ENCODE measurements at places on chromosomes 7 and 10.

- DNase-seq, result no peak
Observed at GRCh38 chr10:132443605-132443982, 46.6 kb downstream of the PWWP2B start.

DNA sequence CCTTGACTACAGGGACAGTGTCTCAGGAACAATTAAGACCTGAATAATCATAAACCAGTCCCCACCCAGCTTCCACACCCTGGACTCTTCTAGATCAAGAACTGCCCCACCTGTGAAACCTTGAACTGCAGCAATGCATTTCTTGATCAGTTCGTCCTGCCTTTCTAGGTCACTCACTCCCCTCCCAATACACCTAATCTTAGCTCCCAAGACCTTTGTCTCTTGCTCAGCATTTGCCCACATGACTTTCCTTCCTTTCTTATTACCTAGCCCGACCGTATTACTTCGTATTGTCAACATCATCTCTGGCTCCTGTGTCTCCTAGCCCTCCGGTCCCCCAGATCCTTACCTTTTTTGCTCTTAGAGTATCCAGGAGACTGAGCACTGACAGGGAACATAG, 5.5 kb upstream of the NAMPT start:
- DNase-seq, result no peak

GRCh38 chr10:101780818-101781654, 2.2 kb downstream of the NPM3 start:
- DNase-seq, result peak; percentile 51

GRCh38 chr10:20313665-20314064, 497.4 kb downstream of the PLXDC2 start:
- DNase-seq, result no peak

DNA sequence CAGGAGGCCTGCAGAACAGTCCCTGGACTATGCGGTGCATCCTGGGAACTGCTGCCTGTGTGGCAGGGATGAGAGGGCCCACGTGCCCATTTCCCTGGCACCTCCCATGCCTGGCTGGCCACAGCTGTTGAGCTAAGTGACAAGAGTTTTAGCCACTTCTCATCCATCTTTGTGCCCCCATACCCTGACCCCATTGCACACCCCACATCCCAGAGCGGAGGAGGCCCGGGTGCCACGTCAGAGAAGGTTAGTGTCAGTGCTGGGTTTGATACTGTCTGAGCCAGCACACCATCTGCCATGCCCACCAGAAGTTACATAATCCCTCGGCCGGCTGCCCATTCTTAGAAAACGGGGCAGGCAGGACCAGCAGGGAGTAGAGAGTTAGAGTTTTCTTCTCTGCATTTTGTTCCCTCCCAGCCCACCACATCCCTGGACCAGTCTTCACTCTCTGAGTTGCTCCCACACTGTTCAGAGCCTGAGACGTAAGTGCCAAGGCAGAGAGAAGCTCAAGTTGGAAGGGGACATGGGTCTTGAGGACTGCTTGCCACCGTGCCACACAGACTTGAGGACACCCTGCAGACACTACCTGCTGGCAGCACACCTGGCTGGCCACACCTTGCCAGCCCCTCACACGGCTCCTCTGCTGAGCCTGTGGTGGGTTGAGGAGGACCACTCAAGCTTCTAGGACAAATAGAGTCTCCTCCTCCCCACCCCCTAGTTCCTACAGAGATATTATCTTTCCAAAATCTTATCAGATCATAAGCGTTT, 13.1 kb downstream of the UNC5B start:
- DNase-seq, result no peak

GRCh38 chr10:116697816-116698215, 44.5 kb downstream of the HSPA12A start:
- no peak for DNase-seq

DNA sequence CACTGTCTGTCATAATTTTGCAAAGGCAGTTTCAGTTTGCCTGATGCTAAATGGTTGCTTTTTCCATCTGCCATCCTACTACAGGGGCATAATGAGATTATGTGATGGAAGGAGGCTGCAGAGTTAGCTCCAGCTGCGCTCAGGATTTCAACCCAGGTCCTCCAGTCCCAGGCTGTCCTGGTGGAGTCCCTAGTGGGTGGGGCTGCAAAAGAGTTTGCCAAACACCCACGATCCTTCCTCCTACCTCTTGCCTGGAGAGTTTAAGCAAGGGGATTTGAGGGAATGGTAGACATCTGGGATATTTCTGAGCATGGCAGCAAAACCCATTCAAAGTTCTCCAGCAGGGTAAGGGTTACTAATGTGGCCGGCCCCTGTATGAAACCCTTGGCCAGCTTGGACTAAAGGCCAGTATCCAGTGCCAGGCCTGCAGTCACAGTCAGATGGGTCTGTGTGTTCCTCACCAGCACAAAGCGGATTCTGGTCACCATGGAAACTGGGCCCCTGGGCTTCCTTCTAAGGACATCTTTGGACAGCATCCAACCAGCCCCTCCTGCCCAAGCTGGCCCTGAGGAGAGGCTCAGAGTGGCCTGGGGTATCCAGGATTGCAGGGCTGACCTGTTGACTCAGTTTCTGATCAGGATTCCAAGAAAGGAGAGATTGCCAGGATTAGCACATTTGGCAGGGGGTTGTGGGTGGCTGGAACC, 42.7 kb upstream of the CHST3 start:
- DNase-seq, result peak; percentile 84

GRCh38 chr7:99459087-99459486, 6.9 kb downstream of the ATP5MF start:
- no peak for DNase-seq

GRCh38 chr7:136635751-136636150, 232.7 kb upstream of the CHRM2 start:
- DNase-seq, result no peak

DNA sequence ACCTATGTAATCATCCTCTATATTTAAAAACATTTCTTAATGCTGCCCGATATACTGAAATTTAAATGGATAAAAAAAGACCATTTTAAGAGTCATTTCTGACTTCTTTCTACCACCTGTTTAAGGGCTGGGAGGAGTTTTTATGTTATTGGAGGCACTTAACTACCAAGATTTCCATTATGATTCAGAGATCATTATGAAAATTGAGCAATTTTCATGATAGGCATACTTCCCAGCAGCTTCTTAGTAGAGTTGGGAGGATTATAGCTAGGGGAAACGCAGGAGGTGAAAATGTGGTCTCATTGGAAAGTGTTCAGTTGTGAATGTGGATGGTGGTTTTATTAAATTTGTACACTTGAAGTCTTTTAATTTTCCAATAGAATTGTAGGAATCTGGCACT, 28.4 kb upstream of the FAM204A start:
- no peak for DNase-seq

DNA sequence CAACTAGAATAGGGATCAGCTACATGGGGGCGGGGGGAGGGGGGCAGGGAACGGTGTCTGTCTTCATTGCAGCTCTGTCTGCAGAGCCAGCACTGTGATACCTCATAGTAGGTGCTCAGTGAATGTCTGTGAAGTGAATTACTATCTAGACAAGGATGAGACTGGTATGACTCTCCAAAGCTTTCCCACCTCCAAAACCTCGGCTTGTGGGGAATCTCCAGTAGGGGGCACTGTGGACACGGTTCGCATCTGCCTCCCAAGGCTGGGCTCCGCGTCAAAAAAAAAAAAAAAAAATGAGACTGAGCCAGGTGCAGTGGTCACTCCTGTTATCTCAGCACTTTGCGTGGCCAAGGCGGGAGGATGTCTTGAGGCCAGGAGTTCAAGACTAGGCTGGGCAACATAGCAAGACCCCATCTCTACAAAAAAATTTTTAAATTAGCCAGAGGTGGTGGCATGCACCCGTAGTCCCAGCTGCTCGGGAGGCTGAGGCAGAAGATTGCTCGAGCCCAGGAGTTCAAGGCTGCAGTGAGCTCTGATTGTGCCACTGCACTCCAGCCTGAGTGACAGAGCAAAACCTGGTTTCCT, 9.6 kb downstream of the TRIM56 start:
- DNase-seq, result peak; percentile 48

- no peak for DNase-seq
Observed at GRCh38 chr7:129457101-129457500, 22.9 kb downstream of the STRIP2 start.

- DNase-seq, result no peak
Observed at GRCh38 chr10:89213191-89213808, 6.2 kb upstream of the CH25H start.

DNA sequence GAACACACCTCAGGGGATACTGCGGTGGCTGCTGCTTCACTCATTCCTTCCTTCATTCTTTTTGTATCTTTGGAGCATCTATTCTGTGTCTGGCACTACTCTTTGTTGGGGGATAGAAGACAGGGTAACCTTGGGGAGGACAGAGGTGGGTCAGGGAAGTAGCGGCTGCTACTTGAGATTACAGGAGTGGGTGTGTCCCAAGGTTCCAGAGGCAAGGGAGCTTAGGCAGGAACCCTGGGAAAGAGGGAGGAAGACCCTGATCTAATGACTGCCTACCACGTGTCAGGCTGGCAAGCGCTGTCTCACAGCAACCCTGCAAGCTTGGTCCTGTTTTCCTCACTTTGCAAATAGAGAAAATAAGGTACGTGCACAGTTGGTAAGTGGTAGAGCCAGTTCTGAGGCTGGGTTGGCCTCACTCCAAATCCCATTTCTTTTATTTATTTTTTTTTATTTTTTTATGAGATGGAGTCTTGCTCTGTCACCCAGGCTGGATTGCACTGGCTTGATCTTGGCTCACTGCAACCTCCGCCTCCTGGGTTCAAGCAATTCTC, 985.9 kb upstream of the ZNF722 start:
- no peak for DNase-seq

DNA sequence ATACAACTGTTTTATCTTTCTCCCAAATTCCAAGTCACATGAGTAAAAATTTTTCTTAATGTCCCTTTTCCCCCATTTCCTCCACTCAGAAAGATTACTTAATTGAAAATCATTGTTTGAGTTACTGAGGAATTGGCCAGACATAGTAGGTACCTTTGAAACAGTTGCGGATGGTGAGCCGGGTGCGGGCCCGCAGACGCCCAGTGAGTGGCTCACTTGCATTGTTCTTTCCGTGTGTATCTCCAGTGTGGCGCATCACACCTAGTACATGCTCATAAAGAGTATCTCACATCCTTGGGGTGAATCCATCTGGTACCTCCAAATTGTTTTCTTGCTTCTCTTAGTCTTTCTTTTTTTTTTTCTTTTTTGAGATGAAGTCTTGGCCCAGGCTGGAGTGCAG, 14.3 kb downstream of the TRRAP start:
- no peak for DNase-seq

DNA sequence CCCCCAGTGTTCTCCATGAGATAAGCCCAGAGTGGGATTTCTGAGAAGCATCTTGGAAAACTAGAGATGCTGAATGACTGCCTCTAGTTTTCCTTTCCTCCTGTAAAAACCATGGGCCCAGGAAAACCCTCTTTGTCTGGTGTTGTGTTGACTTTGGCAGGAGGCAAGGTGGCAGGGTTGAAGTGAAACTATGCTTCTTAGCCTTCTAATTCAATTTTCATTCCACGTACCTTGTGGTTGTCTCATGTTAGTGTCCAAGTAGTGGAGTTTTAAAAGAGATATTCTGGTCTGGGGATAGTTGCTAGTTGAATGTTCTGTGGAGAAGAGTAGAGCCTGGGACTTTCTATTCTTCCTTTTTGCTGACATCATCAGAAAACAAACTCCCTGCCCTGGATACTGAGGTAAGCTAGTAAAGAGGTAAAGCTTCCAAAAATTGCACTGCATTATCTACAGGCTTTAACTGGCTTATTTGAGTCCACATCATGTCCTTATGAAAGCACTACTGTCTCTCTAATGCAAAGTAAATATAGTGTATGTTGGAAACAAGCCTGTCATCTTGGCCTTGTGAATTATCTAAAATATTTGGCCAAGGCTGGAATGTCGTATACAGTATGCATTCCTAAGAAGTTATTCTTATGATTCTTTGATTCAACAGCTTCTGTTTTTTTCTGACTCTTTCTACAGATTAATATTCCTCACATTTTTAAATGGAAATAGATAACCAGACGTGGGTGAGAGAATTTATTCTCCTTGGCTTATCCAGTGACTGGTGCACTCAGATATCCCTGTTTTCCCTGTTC, at the start of gene OR2F2:
TSS of gene OR2F2 (plus strand) at position 708 of the 800 bp plus-strand sequence. CDS start at position 708, 0 bp downstream.
- DNase-seq, result no peak

DNA sequence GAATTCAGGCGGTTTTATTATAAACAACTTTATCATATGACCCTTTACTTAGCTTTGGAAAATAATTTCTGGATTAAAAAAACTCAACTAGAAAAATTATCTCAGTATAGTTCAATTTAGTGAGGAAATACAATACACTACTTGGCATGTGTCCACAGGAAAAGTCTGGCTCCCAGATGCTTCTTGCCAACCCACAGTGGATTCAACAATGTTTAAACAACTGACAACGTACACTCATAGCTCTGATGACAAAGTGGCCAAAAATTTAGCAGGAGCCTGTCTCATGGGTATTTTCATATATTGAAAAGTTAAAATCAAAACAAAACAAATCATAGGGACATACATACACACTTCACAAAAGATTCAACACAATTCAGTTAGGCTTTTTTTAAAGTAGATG, 158.8 kb downstream of the SKAP2 start:
- peak; percentile 89 for DNase-seq

- no peak for DNase-seq
Observed at GRCh38 chr10:102460836-102461186, 9.5 kb upstream of the C10orf95 start.

DNA sequence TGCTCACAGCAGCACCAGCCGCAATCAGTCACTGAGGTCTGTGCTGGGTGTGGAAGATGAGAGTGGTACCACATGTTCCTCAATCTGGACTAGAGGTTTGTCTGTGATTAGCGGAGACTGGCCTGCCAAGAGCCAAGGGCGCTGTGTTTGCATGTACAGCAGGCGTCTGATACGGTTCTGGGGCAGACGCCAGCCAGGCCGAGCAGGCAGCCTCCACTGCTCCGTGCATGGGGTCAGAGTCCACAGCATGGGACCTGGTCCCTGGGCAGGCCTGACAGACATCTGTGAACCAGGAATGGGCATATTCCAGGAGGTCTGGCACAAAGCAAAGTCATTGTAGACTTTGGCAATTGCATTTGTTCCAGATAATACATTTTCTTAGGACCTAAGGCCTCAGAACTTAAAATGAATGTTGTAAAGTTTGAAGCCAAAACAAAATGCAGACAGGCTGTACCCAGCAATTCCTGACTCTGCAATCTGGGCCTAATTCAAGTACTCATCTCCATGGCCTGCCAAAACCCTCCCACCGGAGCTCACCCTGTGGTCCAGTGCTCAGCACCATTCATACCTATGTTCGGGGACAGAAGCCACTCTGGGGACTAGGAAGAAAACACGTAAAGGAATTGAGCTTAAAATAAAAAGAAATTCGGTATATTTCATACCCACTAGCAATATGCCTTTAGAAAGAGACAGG, 50.0 kb upstream of the FAM20C start:
- peak; percentile 55 for DNase-seq

GRCh38 chr10:54854389-54854788, 53.4 kb upstream of the PCDH15 start:
- DNase-seq, result no peak

DNA sequence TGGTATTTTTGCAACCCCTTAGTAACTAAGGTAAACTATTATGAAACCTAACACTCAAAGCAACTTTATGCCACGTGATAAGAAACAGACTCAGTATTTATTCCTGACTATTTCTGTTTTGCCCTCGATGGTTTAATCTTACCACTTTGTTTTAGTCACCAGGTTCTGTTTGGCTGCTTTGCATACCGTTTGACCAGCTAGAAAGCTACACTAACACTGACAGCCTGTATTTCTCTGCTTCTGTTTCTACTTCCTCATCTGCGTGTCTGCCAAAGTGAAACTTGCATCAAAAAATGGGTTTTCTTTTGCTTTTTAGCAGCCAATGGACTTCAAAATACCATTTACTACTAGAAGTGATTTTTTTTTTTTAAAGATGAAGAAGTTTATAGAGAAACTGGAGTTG, 802.5 kb downstream of the GRM8 start:
- DNase-seq, result no peak

- no peak for DNase-seq
Observed at GRCh38 chr7:80154656-80155333, 20.2 kb downstream of the GNAI1 start.

- DNase-seq, result no peak
Observed at GRCh38 chr10:48879451-48879850, 60.2 kb downstream of the LRRC18 start.

Data from fibroblast of the conjunctiva (primary cell).